ENCODE measurements at places on chromosomes 7 and 10. TPM values are rescaled to one million over a fixed set of nuclear protein-coding genes. Genes with fewer than 3 reads are reported as not detected.

DNA sequence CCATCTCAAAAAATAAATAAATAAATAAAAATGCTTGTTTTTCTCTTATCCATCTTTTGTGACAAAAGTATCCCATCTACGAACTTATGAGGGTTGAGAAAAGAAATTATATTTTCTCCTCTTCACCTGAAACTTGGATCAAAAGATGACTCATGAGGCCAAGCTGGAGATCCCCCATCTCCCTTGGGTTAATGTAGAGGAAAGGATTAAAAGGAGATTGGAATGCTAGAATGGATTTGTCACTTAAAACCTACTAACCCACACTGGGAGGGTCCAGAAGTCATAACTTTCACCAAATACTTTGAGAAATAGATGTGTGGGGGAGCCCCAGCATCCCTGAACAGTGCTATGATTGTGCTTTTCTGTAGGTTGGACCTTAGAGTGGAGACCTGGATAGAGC is 46.3 kb upstream of the PIK3CG start:
- no peak overlapping the region for H3K4me3 ChIP-seq
- no peak overlapping the region for H3K27ac ChIP-seq
- H3K4me1 ChIP-seq = no peaks in the 10 kb centered on the region
- H3K27me3 ChIP-seq = no peaks in the 10 kb centered on the region
- no peak for DNase-seq
- no peaks in the 10 kb centered on the region for H3K36me3 ChIP-seq

GRCh38 chr10:102579328-102579727 is 65.0 kb upstream of the TRIM8 start:
- DNase-seq = no peak
- peaks cover 16% of the 10 kb centered on the region for H3K4me1 ChIP-seq
- H3K4me3 ChIP-seq = no peak overlapping the region
- H3K27ac ChIP-seq = no peak overlapping the region
- H3K36me3 ChIP-seq = no peaks in the 10 kb centered on the region
- H3K27me3 ChIP-seq = no peaks in the 10 kb centered on the region

DNA sequence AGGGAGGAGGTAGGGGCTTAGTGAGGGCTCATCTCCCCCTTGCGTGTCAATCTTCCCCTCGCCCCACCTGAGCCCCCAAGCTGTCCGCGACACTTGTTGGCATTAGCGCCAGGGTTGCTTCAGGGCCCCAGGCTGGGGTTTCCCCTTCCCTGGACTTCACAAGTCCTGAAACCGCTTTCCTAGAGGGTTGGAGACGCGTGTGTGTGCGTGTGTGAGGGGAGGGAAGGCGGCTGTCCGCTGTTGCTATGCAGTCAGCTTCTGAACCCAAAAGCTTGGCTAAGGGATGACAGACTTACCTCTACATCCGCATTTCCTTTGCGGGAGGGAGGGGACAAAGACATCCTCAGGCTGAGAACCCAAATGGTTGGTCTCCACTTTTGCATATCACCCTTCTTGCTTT is 803 bp downstream of the GOLGA7B start:
- H3K36me3 ChIP-seq = no peaks in the 10 kb centered on the region
- no peaks in the 10 kb centered on the region for H3K27me3 ChIP-seq
- peak overlapping the region; percentile 73 for H3K4me3 ChIP-seq
- no peak overlapping the region for H3K27ac ChIP-seq

GRCh38 chr10:82558014-82558607 is 683.1 kb downstream of the NRG3 start:
- DNase-seq = no peak
- no peaks in the 10 kb centered on the region for H3K27me3 ChIP-seq
- H3K4me3 ChIP-seq = no peak overlapping the region
- H3K4me1 ChIP-seq = no peaks in the 10 kb centered on the region
- no peaks in the 10 kb centered on the region for H3K36me3 ChIP-seq
- no peak overlapping the region for H3K27ac ChIP-seq

DNA sequence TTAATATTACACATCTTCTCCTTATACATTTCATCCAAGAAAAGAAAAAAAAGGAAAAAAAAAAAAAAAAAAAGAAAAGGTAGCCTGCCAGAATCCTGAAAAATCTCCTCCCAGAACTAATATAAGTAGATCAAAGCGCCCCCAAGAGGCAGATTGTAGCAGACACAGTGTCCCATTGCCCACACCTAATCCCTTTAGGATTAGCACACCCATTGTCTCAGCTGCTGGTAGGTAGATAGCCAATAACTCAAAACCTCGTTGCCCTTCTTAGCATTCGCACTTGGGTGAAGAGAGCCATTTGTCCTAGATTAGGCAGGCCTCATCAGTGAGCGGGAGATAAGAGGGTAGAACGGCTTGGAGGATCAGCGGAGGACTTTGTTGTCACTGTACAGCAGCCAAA is 100.2 kb upstream of the SORCS1 start:
- no peaks in the 10 kb centered on the region for H3K36me3 ChIP-seq
- H3K27me3 ChIP-seq = no peaks in the 10 kb centered on the region
- H3K27ac ChIP-seq = no peak overlapping the region
- H3K4me1 ChIP-seq = no peaks in the 10 kb centered on the region
- DNase-seq = no peak
- no peak overlapping the region for H3K4me3 ChIP-seq

GRCh38 chr10:77496941-77497420 is 140.6 kb downstream of the KCNMA1 start:
- peaks cover 1% of the 10 kb centered on the region for H3K27me3 ChIP-seq
- H3K27ac ChIP-seq = no peak overlapping the region
- DNase-seq = no peak
- H3K4me3 ChIP-seq = no peak overlapping the region
- H3K36me3 ChIP-seq = no peaks in the 10 kb centered on the region

Gene PKD2L1
- total RNA-seq = not detected

Gene HYCC1
- total RNA-seq = 23.9 TPM
